ENCODE measurements at places on chromosomes 7 and 10. TPM values are rescaled to one million over a fixed set of nuclear protein-coding genes. Genes with fewer than 3 reads are reported as not detected.
A peak's percentile ranks its signal among the peaks of the same experiment; 100 is the strongest.

DNA sequence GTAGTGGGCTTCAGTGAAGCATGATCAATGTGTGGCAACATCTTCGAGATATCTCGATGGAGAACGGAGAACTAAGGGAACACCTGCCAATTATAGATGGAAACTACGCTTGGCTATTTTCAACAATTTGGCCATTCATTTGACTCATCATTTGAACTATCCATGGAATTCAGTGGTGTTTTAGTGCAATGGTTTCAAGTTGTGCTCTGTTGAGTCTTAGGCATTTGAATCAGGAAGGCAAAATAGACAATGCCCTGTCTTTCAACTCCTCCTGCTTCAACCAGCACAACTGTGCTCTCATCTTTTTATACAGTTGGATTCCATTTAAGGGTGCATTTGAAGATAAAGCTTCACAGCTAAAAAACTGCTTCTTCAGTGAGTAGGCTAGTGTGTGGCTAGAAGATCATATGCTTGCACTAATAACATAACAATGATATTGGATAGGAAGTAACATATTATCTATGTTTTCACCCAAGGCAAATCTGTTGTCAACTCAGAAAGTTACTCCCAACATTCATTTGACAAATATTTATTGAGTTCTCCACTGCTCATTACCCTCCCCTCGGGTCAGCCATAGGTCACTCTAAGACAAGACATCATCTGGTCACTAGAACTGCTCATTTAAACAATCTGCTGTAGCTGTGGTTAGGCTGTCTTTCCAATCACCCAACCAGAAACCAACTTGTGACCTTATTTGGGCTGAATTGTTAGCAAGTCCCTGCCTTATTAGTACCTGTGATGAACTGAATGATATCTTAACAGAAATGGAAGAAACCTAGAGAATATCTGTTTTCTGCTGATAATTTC, 314.1 kb upstream of the SP4 start:
- DNase-seq = no peak

DNA sequence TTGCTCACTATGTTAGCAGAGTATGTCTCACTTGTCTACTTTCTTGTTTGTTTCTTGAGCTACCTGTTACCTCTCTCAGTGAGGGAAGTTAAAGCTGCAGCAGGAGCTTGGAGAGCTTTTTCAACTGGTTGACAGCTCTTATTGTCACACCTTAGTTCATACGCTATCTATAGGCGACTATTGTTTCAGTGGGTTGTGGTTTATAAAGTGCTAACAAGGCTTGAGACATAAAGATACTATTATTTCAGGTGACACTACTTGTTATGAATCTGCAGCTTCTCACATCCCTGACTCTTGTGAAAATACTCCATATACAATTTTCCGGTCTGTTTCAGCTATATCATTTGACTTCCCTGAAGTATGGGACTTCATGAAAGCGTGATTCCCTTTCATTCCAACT, 167.4 kb downstream of the CSTF2T start:
- no peak for DNase-seq

GRCh38 chr7:138527746-138528223, 67.7 kb downstream of the TRIM24 start:
- DNase-seq = no peak

- no peak for DNase-seq
Observed at GRCh38 chr10:46518028-46518725, 38.3 kb downstream of the GPRIN2 start.

DNA sequence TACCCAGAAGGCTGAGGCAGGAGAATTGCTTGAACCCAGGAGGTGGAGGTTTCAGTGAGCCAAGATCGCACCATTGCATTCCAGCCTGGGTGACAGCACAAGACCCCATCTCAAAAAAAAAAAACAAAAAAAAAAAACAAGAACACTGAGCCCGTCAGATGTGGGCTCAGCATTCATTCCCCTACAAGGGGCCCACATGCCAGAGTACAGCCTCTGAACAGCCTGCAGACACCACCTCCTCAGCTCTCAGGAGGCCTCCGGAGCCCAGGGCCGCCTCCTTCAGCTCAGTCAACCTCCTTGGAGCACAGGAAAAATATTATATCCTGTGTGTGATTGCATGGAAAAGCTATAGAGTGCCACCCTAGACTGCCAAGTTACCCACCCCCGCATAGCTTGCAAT, 112.3 kb downstream of the ABLIM1 start:
- no peak for DNase-seq

- DNase-seq = no peak
Observed at GRCh38 chr10:11329062-11329673, 282.3 kb downstream of the USP6NL start.

- DNase-seq = no peak
Observed at GRCh38 chr7:128154504-128154903, 86.6 kb upstream of the LEP start.

DNA sequence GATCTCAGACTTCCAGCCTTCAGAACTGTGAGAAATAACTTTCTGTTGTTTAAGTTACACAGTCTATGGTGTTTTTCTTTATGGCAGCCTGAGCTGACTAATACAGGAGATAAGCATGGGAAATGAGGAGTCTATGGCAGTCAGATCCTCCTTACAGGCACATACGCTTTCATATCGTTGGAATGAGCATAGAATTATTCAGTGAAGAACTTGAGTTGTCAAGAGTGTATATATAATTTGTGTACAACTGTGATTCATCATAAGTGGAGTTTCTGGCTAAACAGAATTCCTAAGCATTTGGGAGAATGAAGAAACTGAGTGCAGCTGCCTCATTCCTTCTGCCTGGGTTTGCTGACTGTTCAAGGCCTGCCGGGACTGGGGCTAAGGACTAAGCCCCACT, 516.7 kb downstream of the ADRA2A start:
- DNase-seq = no peak

DNA sequence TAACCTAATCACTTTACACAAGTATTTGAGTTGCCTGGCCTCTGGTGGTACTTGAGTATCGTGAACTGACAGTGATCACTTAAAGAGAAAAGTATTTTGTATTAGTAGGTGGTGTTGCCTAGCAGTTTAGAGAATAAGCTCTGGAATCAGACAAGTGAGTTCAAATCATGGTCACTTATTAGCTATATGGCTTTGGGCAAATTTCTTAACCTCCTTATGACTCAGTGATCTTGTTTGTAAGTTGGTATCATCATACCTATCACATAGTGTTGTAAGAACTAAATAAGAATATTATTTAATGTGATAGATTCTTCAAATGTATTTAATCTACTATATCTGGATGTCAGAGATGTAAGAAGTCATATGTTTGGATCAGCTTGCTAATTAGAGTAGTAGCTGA, 163.8 kb downstream of the RNF133 start:
- no peak for DNase-seq

DNA sequence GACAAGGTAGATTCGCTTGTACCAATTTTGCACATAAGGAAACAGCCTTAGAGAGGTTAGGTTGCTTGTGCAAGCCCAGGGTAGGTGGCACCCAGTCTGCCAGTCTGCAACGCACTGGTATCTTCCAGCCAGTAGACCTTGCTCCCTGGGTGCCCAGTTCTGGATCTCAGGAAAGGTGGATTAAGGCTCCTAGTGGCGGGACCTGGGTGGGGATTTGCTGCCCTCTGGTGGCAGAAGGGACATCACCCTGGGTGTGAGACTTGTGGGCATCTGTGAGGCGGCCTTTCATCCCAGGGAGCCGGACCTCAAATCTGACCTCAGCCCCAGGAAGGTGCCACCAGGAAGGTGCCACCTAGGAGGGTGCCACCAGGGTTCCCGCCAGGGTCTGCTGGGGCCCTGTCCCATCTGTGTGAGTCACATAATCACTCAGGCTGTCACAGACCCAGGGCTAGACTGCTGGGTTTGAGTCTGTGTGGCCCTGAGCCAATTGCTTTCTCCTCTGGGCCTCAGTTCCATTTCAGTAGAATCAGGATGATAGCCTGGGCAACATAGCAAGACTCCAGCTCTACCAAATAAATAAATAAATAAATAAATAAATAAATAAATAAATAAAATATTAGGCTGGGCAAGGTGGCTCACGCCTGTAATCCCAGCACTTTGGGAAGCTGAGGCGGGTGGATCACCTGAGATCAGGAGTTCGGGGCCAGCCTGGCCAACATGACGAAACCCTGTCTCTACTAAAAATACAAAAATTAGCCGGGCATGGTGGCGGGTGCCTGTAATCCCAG, 5.3 kb upstream of the PRKRIP1 start:
- peak; percentile 86 for DNase-seq

CTAGE8 gene
- total RNA-seq = 0.32 TPM

LIPF gene
- total RNA-seq = not detected

WIPF3 gene
- 5.5 TPM for total RNA-seq

AZGP1 gene
- total RNA-seq = 113 TPM

HOXA7 gene
- total RNA-seq = not detected

FAM237B gene
- total RNA-seq = not detected

GSAP gene
- total RNA-seq = 8.0 TPM

All from Right ventricle myocardium superior (tissue), 1 donor.